ENCODE measurements at places on chromosomes 4 and X. TPM values are rescaled to one million over a fixed set of nuclear protein-coding genes. Genes with fewer than 3 reads are reported as not detected.

Gene GASK1B
- total RNA-seq = 116 TPM

DNA sequence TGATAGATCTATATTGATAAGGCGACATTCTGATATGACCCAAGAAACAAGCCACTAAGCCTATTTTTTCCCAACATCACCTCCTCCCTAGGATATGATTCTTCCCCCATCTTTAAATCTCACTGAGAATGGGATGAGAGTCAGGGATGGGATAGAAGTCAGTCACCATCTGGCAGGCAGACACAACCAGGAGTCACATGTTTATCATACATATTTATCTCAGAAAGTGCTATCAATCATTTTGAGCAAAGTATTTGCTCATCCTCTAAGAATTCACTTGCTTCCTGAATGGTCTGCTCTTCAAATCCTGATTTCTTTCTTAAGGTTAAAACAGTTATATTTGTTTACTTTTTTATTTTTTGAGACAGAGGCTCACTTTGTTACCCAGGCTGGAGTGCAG, 20.3 kb downstream of the DNAAF6 start:
- H3K4me1 ChIP-seq = no peaks in the 10 kb centered on the region
- H3K4me3 ChIP-seq = no peak overlapping the region
- H3K36me3 ChIP-seq = no peaks in the 10 kb centered on the region
- no peak for DNase-seq

Gene COL4A6
- total RNA-seq = 2.7 TPM

GRCh38 chrX:111505783-111506182, 5.7 kb upstream of the SERTM2 start:
- DNase-seq = no peak
- no peak overlapping the region for H3K4me3 ChIP-seq
- H3K27me3 ChIP-seq = no peaks in the 10 kb centered on the region

- no peaks in the 10 kb centered on the region for H3K27me3 ChIP-seq
- H3K27ac ChIP-seq = no peak overlapping the region
- no peak overlapping the region for H3K4me3 ChIP-seq
- H3K4me1 ChIP-seq = no peaks in the 10 kb centered on the region
- DNase-seq = no peak
- H3K36me3 ChIP-seq = no peaks in the 10 kb centered on the region
Measured at GRCh38 chrX:47264483-47265173, 31.8 kb downstream of the USP11 start.

DNA sequence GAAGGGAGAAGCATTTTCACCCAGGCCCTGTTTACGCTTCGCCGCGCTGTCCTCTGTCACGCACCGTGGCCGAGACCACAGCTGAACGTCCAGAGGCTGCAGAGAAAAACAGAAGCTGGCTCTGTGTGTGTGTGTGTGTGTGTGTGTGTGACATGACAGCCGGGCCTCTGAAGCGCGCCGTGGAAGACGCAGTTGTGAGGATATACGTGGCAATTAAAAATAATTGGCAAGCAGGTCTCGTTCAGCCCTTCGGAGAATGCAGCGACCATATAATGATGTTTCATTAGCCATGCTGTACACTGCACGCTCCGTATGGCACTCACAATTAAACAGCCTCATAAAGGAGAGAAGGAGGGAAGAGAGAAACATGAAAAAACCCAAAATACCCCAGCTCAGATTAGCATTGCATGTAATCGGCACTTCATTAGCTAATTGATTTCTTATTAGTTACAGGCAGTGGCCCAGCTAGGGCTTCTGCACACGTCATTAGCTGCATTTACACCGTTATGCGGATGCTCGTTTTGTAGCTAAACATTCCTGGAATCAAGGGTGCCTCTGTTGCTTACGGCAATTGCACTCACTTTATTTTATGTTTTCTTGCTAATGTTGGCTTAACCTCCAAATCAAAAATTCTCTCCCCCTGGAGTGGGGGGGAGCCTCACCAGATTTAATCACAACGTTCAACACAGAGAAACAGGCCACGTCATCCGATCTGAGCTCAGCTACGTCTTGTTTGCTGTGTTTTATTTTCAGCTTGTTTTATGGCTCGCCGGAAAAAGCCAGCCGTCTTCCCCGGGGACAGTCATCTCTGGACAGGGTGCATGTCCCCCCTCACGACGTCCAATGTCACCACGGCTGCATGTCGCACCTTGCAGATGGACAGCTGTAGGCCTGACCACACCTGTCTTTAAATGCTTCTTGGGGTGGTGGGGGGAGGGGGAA, 74.6 kb upstream of the SHOX start:
- H3K27me3 ChIP-seq = no peaks in the 10 kb centered on the region
- no peak overlapping the region for H3K4me3 ChIP-seq
- H3K36me3 ChIP-seq = no peaks in the 10 kb centered on the region
- H3K4me1 ChIP-seq = no peaks in the 10 kb centered on the region
- no peak overlapping the region for H3K27ac ChIP-seq
- DNase-seq = no peak

Gene GPAT3
- 5.1 TPM for total RNA-seq

GRCh38 chr4:67091673-67092072, 453.6 kb downstream of the CENPC start:
- no peaks in the 10 kb centered on the region for H3K27me3 ChIP-seq
- no peaks in the 10 kb centered on the region for H3K36me3 ChIP-seq
- H3K27ac ChIP-seq = no peak overlapping the region
- DNase-seq = no peak
- no peak overlapping the region for H3K4me3 ChIP-seq
- H3K4me1 ChIP-seq = no peaks in the 10 kb centered on the region
